ENCODE measurements at places on chromosomes 7 and 10.

DNA sequence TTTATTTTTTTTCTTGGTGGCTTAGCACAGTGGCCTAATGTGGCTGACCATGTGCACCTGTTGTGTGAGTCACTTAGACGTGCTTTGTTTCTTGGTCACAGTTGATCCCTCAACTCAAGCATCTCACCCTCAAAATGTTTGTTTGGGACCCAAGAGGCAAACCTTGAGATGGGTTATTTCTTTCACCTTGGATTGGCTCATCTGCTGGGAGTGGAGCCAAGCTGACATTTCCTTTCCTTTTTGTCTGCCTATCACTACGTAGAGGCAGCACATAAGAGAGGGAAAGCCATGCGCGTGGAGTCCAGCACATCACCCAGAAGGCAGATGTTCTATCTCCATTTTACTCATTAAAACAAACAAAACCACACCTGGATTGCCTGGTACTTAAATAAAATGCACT is 6.4 kb upstream of the PRKCQ start:
- DNase-seq: no peak

GRCh38 chr7:31663072-31663471 is 23.9 kb upstream of the PPP1R17 start:
- no peak for DNase-seq

DNA sequence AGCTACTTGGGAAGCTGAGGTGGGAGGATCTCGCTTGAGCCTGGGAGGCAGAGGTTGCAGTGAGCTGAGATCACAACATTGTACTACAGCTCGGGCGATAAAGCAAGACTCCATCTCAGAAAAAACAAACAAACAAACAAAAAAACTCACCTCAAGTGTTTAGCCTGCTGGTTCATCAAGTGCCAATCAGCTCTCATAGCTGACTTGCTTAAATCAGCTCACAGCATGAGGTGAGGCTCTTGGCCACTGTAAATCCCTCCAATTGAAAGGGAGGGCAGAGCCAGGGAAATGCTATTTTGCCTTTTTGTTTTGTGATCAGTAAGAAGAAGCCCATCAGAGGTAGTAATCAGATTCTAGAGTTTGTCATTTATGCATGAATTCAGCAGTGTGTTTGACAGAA is 112.3 kb downstream of the RAB11FIP2 start:
- DNase-seq: no peak

- DNase-seq: peak; percentile 39
Observed at GRCh38 chr10:12041766-12042408, 722 bp downstream of the UPF2 start.

DNA sequence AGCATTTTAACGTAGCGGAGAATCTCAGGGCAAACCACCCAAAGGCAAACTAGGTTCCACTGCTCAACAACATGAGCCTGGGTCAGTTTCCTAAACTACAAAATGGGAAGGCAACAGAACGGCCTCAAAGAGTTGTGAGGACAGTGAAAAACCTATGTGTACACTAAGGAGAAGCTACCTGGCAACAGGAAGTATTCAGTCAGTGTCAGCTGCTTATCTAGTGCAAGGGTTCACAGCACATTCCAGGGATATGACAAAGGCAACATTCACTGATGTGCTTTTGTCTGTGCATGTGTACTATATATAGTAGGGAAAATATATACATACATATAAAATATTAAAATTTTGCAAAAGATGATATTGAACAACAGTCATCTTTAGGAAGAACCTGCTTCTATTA is 17.2 kb downstream of the NUDCD3 start:
- no peak for DNase-seq

GRCh38 chr10:61139592-61139953 is 195.6 kb upstream of the RHOBTB1 start:
- DNase-seq: no peak

DNA sequence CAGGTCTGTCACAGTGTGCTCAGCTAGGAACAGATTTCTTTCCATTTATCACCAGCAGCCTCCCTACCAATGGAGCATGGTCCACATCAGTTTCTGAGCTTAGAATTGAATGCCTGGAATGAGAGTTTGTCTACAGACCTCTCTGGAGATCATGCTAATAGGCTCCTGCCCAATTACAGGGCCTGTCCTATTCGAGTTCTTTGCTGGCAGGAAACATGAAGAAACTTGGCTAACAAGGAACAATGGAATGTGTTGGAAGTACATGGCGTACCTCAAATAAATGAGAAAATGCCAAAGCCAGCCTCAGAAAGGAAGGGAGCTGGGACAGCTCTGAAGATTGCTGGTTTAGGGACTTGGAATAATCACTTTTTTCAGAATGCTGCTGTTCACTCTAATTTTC is 186.0 kb upstream of the AKR1E2 start:
- no peak for DNase-seq

GRCh38 chr10:126736727-126737126 is 66.2 kb upstream of the C10orf90 start:
- DNase-seq: no peak

DNA sequence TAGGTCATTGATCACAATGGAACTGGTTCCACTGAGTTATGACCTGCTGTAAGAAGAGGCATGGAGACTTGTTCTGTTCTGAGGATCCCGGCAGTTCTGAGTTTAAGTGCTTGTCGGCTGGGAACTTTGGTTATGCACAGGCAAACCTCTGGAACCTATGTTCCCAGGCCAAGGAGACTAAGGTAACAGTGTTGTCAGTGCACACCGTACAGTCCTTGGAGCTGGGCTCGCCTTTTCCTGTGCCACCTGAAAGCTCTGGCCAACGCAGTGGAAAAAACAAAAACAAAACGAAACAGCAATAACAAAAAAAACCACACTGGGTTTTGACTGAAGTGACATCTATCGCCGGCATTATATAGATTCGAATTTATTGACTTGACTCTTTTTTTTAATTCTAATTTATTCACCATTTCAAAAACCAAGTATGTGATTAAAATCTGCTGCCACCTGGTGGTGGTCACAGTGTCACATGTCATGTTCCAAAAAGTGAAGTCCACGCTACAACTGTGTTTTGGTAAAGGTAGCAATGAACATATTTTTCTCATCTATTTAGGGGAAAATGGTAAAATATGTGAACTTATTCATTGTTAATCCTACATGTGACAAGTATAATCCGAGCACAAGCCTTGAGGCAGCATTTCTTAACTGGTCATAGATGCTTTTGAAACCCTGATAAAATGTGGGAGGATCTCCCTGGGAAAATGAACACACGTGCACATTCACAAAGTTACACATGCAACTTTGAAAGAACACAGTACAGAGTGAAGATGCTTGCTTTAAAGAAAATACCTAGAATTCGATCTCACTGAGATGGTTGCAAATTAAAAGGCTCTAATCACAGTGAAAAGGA is 113.8 kb upstream of the PPP2R2D start:
- peak; percentile 24 for DNase-seq

- no peak for DNase-seq
Observed at GRCh38 chr7:80053124-80053523, 81.5 kb upstream of the GNAI1 start.

- DNase-seq: no peak
Observed at GRCh38 chr7:2019461-2019710, 213.4 kb downstream of the MAD1L1 start.

DNA sequence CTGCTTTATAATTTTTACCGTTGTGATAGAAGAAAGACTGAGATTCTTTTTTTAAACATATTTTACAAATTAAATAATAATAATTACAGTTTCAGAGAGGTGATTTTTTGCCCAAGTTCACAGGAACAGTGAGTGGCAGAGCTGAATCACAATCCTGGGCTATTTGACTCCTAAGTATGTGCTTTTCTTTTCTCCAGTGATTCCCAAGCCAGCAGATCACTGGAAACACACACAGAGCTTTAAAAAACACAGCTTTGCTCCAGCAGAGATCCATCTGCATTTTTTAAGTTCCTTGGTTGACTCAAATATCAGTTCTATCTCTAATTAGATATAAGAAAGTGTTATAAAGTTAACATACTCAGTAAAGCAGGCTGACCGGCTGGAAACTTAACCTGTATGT is 69.0 kb downstream of the AHR start:
- no peak for DNase-seq

- DNase-seq: no peak
Observed at GRCh38 chr7:4694305-4694704, 12.2 kb downstream of the FOXK1 start.

All from activated T-cell treated with anti-CD3 and anti-CD28 coated beads, Interleukin-2, amount 50 U/mL, for 1 hour (primary cell).